ENCODE measurements at places on chromosomes 2 and 18.

GRCh38 chr2:33607251-33607721 lies 8.2 kb upstream of the FAM98A start:
- no peak for DNase-seq

GRCh38 chr2:171086352-171087290 lies 74.1 kb downstream of the TLK1 start:
- DNase-seq, result peak; percentile 15

- no peak for DNase-seq
Measured at GRCh38 chr18:63970809-63971205, 926 bp downstream of the SERPINB8 start.

GRCh38 chr2:8000870-8001269 lies 681.0 kb upstream of the ID2 start:
- no peak for DNase-seq

DNA sequence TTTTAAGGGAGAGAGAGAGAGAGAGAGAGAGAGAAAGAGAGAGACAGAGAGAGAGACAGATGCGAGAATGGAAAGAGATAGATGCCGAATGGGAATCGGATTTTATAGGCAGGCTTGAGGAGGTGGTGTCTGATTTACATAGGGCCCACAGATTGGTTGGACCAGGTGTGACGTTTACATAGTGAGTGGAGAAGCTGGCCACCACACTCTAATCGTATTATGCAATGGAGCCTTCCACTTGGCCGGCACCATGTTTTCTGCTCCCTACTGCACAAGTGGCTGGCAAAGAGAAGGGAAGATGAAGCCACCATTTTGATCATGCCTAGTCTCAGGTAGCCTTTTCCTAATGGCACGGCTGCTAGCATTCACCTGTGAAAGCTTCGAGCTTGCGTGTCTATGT lies 33.9 kb downstream of the CD8B2 start:
- DNase-seq, result no peak

- no peak for DNase-seq
Measured at GRCh38 chr2:164661349-164661748, 40.1 kb upstream of the GRB14 start.

GRCh38 chr2:100045000-100045399 lies 97.4 kb downstream of the AFF3 start:
- no peak for DNase-seq

DNA sequence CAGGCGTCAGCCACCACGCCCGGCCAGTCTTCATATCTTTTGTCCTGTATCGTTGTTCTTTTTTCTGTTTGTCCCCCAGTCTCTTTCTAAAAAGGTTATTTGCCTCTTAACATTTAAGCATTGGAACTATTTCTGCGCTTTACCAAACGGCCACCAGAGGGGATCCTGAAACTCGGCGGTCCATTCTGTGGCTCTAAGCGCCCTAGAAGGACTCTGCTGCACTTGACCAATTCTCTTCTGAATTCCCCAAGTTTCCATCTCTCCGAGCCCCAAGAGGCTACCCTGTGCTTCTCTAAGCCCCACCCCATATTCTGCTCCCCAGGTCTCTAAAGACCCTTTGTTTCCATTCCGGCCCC lies 33.1 kb upstream of the REG3G start:
- peak; percentile 87 for DNase-seq

DNA sequence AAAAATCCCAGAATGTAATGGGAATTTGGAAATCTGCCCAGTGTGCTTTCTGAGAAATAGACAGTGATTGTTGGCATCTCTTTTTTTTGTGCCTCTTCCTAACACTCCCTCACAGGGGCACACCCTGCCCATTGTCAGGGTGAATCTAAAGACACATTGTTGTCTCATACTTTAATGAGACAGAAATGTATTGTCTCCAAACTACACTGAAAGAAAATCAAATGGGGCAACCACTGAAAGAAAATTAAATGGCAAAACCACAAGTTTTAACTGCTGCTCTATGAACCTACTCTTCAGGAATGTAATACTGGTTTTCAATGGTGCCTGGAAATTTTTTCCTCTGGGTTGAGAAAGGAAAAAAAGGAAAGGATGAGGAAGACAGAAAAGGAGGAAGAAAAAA lies 43.2 kb upstream of the GLS start:
- no peak for DNase-seq

GRCh38 chr2:68660658-68661057 lies 17.3 kb downstream of the PROKR1 start:
- DNase-seq, result no peak

- no peak for DNase-seq
Measured at GRCh38 chr18:26127786-26128185, 5.9 kb upstream of the PSMA8 start.

GRCh38 chr2:189402932-189403331 lies 38.3 kb upstream of the WDR75 start:
- no peak for DNase-seq

- no peak for DNase-seq
Measured at GRCh38 chr2:15364561-15364960, 196.6 kb downstream of the NBAS start.

- DNase-seq, result no peak
Measured at GRCh38 chr2:108605947-108606346, 71.7 kb downstream of the LIMS1 start.

DNA sequence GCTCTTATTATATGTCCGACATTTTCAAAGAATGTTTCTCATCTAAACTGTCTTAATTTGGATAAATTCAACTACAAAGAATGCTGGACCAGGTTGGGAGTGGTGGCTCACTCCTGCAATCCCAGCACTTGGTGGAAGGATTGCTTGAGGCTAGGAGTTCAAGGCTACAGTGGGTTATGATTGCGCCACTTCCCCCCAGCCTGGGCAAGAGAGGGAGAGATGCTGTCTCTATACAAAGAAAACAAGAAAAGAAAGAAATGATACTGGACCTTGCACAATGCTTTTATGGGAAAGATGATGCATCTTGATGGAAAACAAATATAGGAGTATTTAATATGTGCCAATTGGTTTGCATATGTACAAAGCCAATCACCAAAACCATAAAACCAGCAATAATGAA lies 296.7 kb downstream of the LPIN1 start:
- DNase-seq, result no peak

DNA sequence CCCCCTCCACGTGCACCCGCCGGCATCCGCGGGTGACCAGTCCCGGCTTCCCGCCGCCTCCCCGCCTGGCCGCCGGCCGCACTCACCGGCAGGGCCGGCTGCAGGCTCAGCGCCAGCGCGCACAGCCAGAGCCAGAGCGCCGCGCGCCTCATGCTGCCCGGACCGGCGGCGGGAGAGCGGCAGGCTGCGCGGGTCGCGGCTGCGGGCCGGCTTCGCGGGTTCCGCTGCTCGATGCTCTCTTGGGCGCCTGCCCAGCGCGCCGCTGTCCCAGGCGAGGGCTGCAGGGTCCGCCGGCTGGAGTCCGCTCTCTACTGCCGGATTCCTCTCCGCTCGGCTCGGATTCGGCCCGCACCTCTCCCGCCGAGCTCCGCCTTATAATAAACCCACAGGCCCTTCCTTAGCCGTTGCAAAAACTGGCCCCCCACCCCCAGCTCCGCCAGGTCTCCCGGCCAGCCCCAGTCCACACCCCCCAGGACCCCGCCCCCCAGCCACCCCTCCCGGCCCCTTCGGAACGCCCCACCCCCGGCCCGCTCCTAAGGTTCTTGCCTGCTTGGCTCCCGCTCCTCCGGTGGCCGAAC lies at the start of gene SDC1:
Gene SDC1, minus strand, starts transcription at position 415 of the 578 bp plus-strand sequence. Its CDS starts 263 bp downstream, at position 152.
- DNase-seq, result peak; percentile 68

DNA sequence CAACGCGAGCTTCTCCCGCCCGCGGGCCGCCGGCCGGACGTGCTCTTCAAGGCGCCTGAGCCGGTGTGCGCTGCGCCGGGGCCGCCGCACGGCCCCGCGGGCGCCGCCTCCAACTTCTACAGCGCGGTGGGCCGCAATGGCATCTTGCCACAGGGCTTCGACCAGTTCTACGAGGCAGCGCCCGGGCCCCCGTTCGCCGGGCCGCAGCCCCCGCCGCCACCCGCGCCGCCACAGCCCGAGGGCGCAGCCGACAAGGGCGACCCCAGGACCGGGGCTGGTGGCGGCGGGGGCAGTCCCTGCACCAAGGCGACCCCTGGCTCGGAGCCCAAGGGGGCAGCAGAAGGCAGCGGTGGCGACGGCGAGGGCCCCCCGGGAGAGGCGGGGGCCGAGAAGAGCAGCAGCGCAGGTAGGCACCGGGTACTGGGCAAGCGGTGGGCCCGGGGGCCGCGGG lies 676 bp downstream of the HOXD11 start:
- DNase-seq, result no peak

- DNase-seq, result no peak
Measured at GRCh38 chr2:161844822-161845221, 220.6 kb downstream of the SLC4A10 start.

GRCh38 chr2:45498661-45499550 lies 112.2 kb downstream of the SRBD1 start:
- DNase-seq, result no peak

- peak; percentile 78 for DNase-seq
Measured at GRCh38 chr2:104859291-104859765, 5.4 kb downstream of the POU3F3 start.

DNA sequence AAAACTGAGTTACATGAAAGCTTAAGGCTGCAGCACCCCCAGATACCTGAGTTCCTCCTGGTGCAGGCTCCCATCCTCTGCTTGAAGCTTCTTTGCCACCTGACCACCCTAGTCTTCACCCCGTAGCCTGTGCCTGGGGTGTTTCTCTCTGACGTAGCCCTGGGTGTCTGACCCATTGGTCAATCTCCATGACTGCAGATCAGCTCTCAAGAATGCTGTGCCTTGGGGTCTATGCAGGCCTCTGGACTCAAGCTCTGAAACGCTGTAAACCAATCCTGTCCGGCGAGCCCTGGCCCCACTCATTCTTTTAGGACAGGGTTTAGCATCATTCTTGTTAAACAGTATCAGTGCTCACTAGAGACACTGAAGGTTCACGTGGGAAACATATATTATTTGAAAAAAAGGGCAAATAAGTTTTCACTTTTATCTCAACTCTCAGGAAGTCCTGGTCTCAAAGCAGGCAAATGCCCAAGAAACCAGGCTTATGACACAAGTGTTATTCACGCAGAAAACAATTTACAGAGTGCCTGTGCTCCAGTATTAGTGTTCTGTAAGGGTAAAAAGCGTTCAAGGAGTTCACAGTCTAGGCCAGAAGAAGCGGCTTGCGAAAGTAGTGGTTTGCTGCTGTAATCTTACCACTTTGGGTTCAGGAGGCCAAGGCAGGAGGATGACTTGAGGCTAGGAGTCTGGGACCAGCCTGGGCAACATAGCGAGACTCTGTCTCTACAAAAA lies 22.8 kb upstream of the PPP4R1 start:
- DNase-seq, result no peak

GRCh38 chr2:152874955-152875354 lies 156.5 kb downstream of the ARL6IP6 start:
- no peak for DNase-seq

DNA sequence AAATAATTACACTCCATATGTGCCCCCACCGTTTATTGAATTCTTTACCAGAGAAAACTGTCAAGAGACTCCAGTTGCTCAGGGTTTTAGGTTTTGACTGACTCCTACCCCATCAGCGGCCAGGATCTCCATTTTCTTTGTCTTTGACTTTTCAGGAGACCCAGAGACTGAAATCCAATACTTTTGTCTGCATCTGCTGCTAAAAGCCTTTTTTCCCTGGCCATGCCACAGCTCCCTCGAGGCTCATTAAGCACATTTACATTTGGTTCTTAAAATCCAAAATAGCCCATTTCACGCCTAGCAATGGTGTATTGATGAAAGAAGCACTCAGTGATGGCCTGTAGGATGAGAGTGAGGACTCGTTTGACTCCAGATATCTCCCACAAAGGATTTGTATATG lies 332.6 kb upstream of the ACVR2A start:
- peak; percentile 33 for DNase-seq

DNA sequence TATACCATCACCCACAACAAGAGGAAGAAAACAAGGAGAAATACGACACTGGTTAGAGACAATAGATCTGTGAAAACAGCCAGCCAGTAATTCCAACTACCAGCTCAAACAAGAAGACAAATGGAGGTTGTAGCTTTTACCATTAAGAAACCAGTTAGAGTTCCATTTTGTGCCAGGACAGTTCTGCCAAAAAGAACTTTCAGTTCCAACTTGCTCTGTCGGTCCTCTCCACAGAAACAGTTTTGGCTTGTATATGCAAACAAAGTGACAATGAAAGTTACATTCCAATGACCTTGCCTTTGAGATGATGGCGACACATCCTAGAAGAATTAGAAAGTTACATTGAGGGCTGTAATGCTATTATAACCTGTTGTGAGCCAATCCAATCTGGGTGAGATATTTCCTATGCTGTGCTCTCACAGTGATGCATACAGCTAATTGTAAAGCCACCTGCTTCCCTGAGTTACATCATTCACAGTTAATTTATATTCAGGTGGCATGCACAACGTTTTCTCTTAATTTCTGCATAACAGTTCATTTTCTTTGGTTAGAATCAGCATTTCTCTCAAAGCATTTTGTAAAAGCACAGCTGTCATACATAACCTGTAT lies 1378.4 kb upstream of the PIK3C3 start:
- DNase-seq, result peak; percentile 75

- DNase-seq, result peak; percentile 87
Measured at GRCh38 chr2:52668724-52669123, 1098.9 kb upstream of the CHAC2 start.

DNA sequence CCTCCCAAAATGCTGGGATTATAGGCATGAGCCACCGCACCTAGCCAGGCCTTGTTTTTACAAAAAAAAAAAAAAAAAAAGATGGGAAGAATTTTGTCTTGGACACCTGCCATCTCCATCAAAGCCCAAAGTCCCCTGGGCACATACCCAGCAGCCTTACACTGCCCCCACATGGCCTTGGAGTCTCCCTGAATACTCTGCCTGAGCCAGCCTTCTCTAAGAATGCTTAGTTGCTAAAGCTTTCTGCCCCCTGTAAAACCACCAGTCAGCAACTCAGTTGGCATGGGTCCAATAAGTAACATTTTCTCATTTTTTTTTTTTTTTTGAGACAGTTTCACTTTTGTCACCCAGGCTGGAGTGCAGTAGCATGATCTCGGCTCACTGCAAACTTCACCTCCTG lies 40.6 kb downstream of the SPC25 start:
- no peak for DNase-seq

DNA sequence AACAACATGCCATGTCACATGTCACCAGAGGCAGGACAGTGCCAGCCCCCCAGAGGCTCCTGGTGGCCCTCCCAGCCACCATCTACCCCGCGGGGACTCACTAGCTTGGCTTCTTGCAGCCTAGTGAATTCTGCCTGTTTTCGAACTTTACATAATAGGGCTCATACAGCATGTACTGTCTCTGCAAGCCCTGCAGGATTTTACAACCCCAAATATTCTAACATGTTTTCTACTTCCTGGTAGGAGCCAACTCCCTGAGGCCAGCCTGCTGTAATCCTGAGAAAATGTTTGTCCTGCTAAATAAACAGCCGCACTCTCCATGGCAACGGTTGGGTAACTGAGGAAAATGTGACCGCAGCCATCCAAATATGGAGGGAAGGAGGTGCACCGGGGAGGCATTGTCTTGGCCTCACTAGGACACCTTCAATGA lies 2.7 kb downstream of the PER2 start:
- DNase-seq, result peak; percentile 61

GRCh38 chr2:74883011-74883410 lies 49.1 kb downstream of the HK2 start:
- no peak for DNase-seq
